ENCODE measurements at places on chromosomes 13 and 19.

- DNase-seq, result no peak
Observed at GRCh38 chr19:45660636-45661035, 7.4 kb upstream of the GIPR start.

GRCh38 chr19:6424939-6425731 lies 524 bp upstream of the KHSRP start:
- peak; percentile 99 for DNase-seq

DNA sequence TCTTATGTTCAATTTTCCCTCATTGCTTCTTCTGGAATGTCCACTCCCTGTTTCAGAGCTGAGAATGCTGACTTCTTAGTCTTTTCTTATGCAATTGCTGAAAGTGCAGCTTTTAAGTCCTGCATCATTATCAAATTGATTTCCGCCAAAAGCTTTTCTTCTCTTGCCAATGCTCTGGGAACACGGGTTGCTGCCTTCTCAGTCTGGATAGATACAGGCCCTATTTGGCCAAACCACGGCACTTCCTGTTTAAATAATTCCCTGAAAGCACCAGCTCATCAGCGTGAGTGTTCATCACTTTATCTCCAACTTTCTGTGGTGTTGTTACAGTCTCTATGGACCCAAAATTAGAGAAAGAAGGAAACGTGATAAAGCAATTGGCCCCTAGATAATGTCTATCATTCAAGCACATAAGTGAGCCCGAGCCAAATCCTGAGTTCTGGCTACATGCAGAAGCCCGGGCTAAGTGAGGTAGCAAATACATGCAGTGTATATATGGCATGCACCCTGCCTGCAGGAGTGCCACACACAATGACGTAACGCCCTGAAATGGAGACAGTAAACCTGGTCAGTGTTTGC lies 85.7 kb downstream of the CYSLTR2 start:
- no peak for DNase-seq

GRCh38 chr13:52921194-52921593 lies 72.8 kb upstream of the PCDH8 start:
- no peak for DNase-seq

DNA sequence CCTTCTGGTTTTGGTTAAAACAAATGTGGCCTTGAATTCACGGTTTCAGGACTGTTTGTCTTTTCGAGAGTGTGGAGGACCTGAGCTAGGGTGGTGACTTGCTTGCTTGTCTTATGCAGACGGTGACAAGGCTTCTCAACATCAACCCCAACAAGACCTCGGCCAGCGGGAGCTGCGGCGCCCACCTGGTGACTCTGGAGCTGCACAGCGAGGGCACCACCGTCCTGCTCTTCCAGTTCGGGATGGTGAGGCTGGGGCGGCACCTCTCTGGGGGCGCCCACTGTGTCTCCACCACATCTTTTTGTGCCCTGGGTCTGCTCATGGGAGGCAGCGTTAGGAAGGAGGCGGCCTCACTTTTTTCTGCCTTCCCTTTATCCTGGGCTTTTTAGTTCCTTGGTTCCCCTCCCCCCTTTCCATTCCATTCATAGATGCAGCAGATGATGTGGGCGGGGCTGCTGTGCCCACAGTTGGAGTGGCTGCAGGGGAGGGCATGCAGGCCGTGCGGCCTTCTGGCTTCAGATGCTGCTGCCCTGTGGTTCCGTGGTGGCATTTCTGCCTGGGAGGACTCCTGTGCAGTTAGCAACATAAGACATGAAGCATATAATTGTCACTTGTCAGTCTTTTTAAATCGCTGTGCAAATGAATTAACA lies 23.3 kb downstream of the LAMP1 start:
- no peak for DNase-seq

GRCh38 chr19:11781295-11782057 lies 14.7 kb downstream of the ZNF441 start:
- DNase-seq, result peak; percentile 11

DNA sequence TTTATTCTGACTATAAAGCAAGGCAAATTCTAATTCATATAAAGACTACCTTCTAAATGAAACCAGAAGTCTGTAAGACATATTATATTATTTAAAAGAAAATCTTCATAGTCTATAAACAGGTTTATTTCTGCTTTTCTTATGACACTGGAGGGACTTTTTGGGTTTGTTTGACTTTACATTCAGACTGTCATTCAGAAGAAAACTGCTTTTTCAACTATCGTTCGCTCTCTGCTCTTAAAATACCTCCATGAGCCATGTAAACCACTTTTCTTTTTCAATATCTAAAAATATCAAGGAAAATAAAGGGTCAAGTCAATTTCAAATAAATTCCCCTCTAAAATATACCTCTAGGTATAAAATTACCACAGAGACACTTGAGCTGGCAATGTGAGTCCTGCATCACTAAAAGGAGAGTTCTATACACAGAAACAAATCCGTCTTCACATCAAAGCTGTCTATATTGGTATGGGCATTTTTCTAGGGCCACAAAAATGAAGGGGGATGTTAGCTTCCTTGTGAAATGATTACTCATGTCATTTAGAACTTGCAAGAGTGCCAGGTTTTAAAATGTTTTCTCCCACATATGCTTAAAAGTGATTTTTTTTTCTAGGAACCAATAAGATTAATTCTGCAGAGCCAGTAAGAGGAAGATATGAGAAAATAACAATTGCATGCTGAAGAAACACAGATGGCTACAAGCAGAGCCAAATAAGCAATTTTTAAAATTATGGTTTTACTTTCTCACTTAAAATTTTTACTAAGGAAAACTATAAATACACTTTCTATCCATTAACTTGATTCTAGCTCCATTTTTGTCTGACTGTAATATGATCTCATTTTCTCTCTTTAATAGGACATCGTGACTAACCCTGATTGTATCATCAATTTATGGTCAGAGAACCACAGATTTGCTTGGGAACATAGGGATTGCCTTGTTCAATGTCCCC lies 181.8 kb downstream of the TBC1D4 start:
- no peak for DNase-seq

GRCh38 chr13:106752584-106753170 lies 184.7 kb upstream of the ARGLU1 start:
- no peak for DNase-seq

- DNase-seq, result no peak
Observed at GRCh38 chr19:3098515-3099346, 4.6 kb downstream of the GNA11 start.

DNA sequence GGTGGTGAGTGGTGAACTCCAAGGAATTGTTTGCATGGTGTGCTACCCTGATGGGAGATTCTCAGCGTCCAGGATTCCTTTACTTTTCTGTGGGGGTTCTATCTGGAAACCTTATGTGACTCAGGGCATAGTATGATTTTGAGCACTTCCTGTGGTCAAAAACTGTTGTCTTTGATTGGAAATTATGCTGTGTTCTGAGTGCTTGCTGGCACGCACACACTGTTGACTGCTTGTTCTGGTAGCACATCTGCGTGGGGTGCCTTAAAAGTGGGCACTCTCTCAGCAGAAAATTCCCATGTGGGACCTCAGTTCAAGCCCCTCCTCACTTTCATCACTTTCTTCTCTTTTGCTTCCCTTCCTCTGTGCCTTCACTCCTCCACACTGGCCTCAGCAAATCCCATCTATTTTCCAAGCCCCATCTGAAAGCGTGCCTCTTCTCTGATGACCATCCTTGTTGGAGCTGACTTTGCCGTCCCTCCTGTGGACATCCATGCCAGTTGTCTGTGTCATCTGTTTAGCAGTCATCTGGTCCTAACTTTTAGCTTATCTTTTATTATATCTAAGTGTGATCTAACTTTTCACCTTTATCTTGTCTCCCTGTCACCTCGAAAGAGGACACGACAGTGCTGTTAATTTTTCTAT lies 56.4 kb upstream of the NPAS1 start:
- DNase-seq, result no peak

DNA sequence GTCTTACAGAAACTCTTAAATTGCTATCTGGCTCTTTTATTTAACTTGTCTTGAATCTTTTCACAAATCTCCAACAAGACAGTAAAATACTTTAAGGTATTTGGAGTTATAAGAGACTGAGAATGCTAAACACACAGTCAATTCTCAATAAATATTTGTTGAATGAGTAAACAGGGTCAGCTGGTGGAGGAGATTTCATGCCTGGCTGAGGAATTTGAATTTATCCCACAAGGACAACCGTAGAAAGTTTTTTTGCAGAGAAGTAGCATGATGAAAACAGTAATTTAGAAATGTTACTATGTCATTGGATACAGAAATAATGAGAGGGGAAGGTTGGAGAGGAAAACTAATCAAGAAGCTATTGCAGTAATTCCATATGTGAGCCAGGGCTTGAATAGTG lies 1223.7 kb downstream of the PCDH17 start:
- peak; percentile 12 for DNase-seq

DNA sequence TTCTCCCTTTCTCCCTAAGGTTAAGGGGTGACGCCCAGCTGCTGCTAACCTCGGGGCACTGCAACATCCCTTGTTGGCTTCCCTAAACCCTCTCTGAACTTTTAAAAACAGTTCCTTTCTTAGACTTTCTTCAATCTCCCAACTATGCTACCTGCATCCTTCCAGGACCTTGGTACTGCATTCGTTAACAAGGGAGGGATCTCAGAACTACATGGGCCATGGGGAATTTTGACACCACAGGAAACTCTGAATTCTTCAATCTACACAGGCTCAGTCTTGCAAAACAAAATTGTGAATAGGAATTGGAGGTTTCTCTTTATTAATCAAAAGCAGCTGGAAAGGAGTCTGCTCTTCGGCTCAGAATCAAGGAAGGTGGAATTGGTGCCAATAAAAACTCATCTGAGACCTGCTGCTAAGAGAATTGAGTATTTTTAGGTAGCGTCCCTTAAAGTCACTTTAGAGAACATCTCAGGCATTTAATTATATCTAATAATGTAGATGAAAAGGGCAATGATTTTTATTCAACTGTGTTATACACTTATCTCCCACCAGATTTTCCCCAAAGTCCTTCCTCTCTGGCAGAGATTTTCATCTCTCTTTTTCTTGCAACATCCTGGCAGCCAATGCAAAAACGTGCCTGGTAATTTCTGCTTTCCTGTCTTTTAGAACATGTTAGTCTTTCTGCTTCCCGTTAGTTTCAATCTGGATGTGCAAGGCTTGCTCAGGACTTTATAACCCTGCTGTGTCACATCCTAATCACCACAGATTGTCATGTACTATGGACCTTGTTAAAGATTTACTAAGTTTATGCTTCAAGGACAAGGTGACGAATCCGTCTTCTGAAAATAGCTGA lies 69.1 kb upstream of the SLC15A1 start:
- no peak for DNase-seq

- no peak for DNase-seq
Observed at GRCh38 chr19:50736338-50736737, 13.2 kb downstream of the CLEC11A start.

DNA sequence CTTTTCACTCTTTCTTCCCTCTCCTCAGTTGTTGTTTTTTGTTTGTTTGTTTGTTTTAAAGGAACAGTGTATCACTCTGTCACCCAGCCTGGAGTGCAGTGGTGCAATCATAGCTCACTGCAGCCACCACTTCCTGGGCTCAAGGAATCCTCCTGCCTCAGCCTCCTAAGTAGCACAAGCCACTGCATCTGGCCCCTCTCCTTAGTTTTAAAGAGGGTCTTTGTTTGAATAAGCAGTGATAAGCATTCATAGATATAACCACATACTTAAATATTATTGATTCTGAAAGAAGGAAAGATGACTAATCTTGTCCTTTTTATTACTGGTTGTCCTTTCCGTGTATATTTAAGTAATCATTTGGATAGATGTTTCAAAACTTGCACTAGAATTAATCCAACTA lies 26.7 kb downstream of the ERCC5 start:
- DNase-seq, result no peak

GRCh38 chr19:4115818-4116385 lies 8.0 kb downstream of the MAP2K2 start:
- DNase-seq, result no peak

DNA sequence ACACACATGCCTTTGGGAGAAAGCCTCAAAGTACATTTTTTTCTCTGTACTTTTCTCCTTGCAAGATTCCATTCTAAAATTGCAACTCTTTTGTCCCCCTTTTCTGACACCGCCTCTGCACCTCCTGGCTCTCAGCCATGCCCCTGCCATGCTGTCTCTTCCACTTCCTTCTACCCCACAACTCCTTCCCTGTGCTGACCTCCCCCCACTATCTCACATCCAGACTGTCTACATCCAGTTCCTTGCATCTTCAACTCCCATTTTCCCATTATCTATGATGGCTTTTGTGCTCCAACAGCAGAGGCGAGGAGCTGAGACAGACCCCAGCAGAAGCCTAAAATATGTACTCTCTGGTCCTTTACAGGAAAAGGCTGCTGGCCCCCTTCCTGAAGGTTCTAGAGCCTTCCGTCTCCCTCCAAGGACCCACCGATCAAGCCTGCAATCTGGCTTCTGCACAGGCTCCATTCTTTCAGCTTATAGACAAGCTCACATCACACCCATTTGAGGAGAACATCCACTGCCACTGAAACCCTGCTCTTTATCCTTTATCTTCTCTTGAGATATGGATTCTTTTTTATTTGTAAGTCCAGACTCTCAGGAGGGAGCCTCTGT lies 50.2 kb downstream of the RFX2 start:
- no peak for DNase-seq

DNA sequence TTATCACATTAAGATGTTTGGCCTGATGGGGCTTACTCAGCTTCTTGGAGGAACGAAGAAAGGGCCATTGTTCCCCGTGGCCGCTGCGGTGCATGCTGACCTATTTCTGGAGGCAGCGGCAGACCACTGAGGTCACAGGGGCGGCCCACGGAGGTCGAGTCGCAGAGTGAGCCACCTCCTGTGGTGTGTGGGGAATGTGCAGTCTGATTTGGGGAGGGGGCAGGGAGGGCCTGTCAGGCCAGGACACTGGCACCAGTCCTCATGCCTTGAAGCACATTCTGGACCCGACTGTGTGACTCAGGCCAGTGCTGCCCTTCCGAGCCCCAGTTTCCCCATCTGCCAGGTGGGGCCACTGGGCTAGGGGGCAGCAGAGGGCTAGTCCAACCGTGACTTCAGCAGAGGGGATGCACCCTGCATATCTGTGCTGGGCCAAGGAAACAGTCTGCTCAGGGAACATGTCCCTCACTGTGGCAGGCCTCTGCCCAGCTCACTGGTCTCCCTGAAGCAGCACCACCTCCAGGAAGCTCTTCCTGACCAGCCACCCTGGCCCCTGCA lies 6.3 kb downstream of the SLC7A10 start:
- DNase-seq, result no peak

- no peak for DNase-seq
Observed at GRCh38 chr13:77386880-77387606, 60.1 kb upstream of the MYCBP2 start.

GRCh38 chr13:30305456-30305970 lies 1.8 kb downstream of the KATNAL1 start:
- DNase-seq, result no peak

DNA sequence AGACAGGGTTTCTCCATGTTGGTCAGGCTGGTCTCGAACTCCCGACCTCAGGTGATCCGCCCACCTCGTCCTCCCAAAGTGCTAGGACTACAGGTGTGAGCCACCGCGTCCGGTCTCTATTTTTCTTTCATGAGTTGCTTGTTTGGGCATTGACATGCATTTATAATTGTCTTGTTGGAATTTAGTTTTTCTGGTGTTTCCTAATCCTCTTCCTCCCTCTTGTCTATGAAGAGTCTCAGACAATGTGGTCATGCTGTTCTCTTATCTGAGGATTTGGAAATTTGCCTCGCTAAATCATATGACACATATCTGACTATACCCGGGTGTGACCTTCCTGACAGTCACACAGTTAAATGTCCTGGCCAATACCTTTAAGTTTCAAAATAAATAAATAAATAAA lies 7.4 kb upstream of the CEACAM18 start:
- DNase-seq, result no peak
